ENCODE measurements at places on chromosomes 13 and 19.

GRCh38 chr19:29497686-29498436 is 27.9 kb upstream of the VSTM2B start:
- DNase-seq: no peak

- no peak for DNase-seq
Measured at GRCh38 chr13:32257649-32258048, 57.5 kb downstream of the ZAR1L start.

GRCh38 chr13:38905081-38905480 is 85.5 kb downstream of the STOML3 start:
- no peak for DNase-seq

GRCh38 chr13:94588541-94588940 is 7.4 kb downstream of the TGDS start:
- no peak for DNase-seq

GRCh38 chr13:45276913-45277312 is 64.1 kb downstream of the TPT1 start:
- no peak for DNase-seq

- DNase-seq: no peak
Measured at GRCh38 chr13:102817241-102817640, 18.3 kb downstream of the BIVM start.

- DNase-seq: no peak
Measured at GRCh38 chr13:59951011-59951410, 212.7 kb downstream of the DIAPH3 start.

GRCh38 chr19:4504891-4505569 is 13.3 kb downstream of the PLIN4 start:
- DNase-seq: no peak

DNA sequence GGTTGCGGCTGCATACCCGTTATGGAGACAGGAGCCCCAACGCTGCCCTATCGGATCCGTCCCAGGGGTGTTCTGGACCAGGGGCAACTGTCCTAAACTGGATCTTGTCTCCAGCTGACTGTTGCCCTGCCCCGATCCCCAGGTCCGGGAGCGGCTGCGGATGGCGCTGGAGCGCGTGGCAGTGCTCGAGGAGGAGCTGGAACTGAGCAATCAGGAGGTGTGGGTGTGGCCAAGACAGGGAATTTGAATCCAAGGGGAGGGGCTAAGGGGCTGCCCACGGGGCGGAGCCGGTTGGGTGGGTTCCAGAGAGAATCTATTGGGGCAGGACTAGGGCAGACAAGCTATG is 9.9 kb downstream of the PPFIA3 start:
- no peak for DNase-seq

GRCh38 chr19:757811-758668 is 7.1 kb downstream of the MISP start:
- no peak for DNase-seq

- peak; percentile 79 for DNase-seq
Measured at GRCh38 chr19:1243768-1244692, 2.5 kb downstream of the ATP5F1D start.

GRCh38 chr19:42498169-42498757 is 30.0 kb downstream of the CEACAM1 start:
- no peak for DNase-seq

DNA sequence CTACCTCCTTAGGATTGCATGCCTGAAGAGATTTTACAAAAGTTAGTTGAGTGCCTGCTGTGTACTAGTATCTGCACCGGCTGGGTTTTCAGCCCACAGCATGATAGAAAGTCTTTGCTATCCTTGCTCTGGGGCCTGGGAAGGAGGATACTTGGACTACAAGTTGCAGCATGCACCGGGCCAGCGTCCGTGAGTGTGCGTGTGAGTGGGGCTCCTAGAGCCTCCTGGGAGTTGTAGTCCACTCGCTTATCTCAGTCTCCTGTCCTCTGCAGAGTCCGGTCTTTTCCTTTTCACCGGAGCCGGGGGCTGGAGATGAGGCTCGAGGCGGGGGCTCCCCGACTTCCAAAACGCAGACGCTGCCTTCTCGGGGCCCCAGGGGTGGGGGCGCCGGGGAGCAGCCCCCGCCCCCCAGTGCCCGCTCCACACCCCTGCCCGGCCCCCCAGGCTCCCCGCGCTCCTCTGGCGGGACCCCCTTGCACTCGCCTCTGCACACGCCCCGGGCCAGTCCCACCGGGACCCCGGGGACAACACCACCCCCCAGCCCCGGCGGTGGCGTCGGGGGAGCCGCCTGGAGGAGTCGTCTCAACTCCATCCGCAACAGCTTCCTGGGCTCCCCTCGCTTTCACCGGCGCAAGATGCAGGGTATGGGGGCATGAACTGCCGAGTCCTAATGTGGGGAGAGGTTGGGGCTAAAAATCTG is 20.6 kb downstream of the BRSK1 start:
- DNase-seq: no peak

GRCh38 chr13:67061750-67062149 is 168.4 kb downstream of the PCDH9 start:
- DNase-seq: no peak

GRCh38 chr13:81888855-81889254 is 1547.9 kb upstream of the SPRY2 start:
- DNase-seq: no peak

- DNase-seq: no peak
Measured at GRCh38 chr13:97535614-97536013, 101.6 kb downstream of the RAP2A start.

DNA sequence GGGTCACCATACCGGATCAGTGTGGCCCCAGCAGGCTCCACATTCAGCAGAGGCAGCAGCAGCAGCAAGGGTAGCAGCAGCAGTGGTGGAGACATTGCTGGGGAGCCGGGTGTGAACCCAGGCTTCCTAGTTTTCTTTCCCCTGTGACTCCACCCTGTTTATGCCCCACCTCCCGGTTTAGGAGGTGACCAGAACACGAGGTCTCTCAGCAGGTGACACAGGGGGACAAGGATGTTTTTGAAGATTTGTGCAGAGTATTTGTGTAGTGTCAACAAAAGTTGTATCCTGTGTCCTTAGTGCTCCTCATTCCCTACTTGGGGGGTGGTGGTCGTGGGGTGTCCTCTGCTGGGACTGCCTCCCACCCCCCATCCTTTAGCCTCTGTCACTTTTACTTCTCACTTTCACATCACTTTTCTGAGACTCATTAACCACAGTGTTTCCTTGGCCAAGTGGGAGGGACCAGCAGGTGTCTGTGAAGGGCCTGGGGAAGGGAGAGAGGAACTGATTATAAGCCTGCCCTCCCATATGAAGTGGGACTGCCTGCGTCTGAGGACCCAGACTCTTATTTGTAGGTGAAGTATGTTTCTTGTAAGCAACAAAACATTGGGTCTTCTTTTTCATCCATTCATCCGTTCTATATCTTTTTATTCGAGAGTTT is 15.6 kb upstream of the KCNC3 start:
- DNase-seq: no peak

DNA sequence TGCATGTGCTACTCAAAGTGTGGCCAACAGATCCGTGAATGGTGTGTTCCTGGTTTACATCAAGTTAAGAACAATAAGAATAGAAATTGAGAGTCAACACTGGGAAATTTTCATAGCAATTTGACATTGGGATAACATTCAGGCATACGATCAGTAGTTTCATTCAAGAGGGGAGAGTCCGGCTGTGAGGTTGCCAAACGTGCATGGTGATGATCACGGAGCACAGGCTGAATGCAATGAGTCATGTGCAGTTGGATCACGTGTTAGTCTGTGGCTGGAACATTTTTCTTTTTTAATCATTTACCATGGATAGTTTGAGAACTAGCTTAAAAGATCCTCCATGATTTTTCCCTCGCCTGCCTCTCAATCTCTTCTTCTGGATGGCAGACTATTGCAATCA is 2.5 kb upstream of the DCT start:
- DNase-seq: no peak

DNA sequence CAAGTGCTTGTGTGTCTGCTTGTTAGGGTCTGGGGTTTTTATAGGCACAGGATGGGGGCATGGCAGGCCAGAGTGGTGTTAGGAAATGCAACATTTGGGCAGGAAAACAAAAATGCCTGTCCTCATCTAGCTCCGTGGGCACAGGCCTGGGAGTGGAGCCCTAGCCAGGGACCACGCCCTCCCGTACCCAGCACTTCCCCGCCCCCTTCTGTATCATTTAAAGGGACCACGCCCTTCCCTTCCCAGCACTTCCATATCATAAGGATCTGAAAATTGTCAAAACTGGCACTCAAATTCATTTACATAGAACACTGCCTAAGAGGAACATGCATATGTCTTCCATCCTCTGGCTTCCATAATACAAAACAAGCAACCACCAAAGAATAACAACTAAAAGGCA is 185.8 kb downstream of the B3GLCT start:
- no peak for DNase-seq

DNA sequence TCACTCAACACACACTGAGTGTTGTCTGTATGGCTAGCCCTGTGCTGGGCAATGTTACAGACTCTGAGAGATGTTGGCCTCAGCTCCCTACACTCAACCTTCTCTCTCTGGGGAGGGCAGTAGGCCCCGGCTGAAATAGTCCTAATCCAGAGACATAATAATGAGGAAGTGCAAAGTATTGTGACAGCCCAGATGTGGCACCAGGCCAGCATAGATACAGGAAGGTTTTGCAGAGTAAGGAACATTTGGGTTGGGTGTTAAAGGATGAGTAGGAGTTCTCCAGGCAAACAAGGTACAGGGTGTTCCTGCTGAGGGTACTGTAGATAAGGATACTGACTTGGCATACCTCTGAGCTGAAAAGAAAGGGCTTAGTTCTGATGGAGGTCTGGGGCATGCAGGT is 2.4 kb downstream of the LIN7B start:
- no peak for DNase-seq

GRCh38 chr13:70723732-70724131 is 615.5 kb upstream of the KLHL1 start:
- no peak for DNase-seq

DNA sequence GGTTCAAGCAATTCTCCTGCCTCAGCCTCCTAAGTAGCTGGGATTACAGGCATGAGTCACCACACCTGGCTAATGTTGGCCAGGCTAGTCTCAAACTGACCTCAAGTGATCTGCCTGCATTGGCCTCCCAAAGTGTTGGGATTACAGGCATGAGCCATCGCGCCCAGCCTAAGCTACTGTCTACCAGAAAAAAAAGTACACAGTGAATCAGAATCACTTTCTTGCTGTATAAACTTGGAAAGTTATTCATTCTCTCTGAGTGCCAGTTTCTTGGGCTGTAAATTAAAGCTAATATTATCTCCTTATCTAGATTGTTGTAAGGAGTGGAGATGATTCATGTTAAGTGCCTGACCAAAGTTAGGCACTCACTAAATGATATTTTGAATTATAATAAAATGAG is 242.8 kb downstream of the ENOX1 start:
- DNase-seq: no peak

- no peak for DNase-seq
Measured at GRCh38 chr13:75149776-75150175, 332.2 kb downstream of the TBC1D4 start.

GRCh38 chr13:42356184-42356575 is 84.2 kb downstream of the AKAP11 start:
- no peak for DNase-seq

GRCh38 chr19:10729411-10729810 is 11.5 kb downstream of the DNM2 start:
- no peak for DNase-seq

DNA sequence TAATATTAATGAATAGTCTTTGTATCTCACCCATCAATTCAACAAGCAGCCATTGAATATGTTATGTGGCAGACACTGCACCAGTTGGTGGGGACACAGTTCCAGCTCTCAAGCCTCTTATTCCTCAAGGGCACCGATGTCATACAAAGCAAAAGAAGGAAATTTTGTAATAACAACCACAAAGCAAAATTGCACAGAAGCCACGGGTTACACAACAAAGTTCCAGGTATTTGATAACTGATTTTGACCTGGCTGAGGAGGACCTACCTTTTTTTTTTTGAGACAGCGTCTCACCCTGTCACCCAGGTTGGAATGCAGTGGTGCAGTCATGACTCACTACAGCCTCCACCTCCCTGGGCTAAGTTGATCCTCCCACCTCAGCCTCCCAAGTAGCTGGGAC is 266.7 kb downstream of the FOXO1 start:
- no peak for DNase-seq

Measured in T follicular helper cell (primary cell).